Stimulated activated CD8-positive, alpha-beta memory T cell treated with anti-CD3 and anti-CD28 coated beads, Interleukin-4, amount 100 ng/mL, for 4 hours (primary cell): ENCODE measurements at places on chromosomes 3 and 15.

DNA sequence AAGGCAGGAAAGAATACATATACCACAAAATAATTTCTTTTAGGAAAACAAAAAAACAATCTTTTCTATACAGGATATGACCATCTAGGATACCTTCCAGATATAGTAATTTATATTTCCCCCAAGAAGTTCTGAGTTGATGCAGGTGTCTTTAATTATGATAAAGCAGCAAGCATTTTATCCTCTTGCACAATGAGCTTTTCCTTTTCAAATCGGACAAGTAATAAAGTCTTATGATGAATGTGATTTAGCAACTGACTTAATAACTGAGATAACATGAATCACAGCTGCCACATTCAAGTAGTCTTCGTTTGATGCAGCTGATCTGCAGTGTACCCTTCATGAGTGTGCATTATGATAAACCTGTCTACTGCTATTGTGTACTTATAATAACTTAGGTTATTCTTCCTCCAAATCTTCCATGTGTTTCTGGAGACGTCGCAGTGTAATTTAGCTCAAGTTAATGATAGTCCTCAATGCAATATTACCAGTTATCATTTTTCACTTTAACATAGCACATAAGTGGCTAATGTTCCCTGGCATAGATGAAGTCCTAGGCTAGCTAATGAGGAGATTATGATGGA, 260.3 kb upstream of the MRPL3 start:
- DNase-seq = no peak

GRCh38 chr3:39809181-39809994, at the start of gene MYRIP:
Gene MYRIP, plus strand, starts transcription at chr3:39809609. Its CDS starts 91,208 bp downstream, at chr3:39900817.
- no peak for DNase-seq

DNA sequence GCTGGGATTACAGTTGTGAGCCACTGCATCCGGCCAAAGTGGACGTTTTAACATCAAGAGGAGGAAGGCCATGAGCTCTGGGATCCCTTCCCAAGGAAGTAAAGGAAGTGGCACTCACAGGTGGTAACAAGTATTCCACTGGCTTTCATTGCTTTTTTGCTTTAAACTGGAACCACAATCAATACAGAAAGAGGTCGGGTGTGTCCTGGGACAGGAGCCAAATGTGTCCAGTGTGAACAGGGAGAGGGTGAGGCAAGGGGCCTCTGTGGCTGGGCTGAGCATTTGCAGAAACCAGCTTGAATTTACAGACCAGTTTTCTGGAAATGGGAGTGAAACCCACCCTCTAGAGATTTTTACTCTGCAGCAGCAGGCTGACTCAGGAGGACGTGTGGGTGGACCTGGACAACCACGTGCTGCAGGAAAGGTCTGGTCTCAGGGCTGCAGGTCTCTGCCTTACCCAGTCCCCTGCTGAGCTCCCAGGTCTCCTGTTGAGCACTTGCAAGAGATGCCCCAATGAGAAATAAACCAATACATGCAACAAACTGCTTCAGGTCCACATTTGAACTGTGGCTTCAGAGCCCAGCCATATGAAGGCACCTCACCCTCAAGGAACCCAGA, 42.8 kb upstream of the TMEM115 start:
- no peak for DNase-seq

- no peak for DNase-seq
These were observed 174.2 kb downstream of the NEK10 start for GRCh38 chr3:27194861-27195483.

GRCh38 chr15:78951841-78952238, 7.0 kb upstream of the CTSH start:
- no peak for DNase-seq
